ENCODE measurements at places on chromosomes 13 and 19.

- no peak for DNase-seq
These were observed 749 bp downstream of the GDF15 start for GRCh38 chr19:18386543-18387271.

DNA sequence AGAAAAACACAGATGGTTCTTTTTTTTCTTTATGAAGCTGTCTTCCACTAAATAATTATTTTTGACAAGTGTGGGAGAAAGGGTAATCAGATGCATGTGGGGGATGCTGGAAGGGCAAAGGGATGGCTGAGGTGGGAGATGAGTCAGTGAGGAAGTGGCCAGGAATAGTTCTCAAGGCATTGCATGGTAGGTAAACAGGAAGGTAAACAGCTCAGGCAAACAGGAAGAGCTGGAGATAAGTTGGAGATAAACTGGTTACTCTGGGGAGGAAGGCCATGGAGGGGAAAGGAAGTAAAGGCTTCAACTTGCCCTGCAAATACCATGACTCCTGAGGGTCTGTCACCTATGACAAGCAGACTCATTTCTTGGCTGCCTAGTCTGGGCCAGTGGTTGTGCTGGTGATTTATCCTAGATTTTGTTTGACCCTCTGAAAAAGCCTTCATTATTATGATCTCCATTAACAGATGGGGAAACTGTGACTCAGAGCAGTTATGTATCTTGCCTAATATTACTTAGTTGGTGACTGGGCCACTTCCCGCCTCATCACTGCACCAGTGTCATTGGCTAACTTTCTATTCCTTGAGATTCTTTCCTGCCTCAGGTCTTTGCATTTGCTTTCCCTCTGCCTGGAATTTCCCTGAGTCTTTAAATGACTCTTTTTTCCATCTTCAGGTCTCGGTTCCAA is 17.1 kb downstream of the ACTL9 start:
- DNase-seq = no peak

DNA sequence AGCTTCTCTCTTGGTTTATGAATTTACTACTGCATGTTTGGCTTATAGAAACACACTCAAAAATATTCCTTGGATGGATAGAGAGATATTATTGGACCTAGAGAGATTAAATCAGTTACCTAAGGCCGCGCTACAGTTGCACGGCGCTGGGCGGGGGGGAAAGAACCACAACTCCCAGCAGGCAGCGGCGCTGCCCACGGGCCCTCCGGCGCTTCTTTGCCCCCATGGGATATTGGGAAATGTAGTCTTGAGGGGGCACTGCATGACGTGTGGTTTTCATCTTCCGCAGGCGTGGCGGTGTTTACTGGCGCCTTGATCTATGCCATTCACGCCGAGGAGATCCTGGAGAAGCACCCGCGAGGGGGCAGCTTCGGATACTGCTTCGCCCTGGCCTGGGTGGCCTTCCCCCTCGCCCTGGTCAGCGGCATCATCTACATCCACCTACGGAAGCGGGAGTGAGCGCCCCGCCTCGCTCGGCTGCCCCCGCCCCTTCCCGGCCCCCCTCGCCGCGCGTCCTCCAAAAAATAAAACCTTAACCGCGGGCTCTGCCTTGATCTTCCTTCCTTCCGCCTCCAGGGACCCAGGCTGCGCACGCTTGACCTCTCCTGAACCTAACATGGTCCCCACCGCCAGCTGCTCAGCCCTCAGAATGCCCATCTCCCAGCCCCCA is 4.8 kb downstream of the EMP3 start:
- peak; percentile 88 for DNase-seq

- DNase-seq = no peak
These were observed 83.5 kb upstream of the FNDC3A start for GRCh38 chr13:48892053-48892687.

- no peak for DNase-seq
These were observed 23.8 kb downstream of the TEX101 start for GRCh38 chr19:43438291-43439031.

GRCh38 chr19:52946322-52947310 is 16.1 kb downstream of the ZNF816 start:
- no peak for DNase-seq

GRCh38 chr13:75889427-75889826 is 253.3 kb downstream of the LMO7 start:
- no peak for DNase-seq

DNA sequence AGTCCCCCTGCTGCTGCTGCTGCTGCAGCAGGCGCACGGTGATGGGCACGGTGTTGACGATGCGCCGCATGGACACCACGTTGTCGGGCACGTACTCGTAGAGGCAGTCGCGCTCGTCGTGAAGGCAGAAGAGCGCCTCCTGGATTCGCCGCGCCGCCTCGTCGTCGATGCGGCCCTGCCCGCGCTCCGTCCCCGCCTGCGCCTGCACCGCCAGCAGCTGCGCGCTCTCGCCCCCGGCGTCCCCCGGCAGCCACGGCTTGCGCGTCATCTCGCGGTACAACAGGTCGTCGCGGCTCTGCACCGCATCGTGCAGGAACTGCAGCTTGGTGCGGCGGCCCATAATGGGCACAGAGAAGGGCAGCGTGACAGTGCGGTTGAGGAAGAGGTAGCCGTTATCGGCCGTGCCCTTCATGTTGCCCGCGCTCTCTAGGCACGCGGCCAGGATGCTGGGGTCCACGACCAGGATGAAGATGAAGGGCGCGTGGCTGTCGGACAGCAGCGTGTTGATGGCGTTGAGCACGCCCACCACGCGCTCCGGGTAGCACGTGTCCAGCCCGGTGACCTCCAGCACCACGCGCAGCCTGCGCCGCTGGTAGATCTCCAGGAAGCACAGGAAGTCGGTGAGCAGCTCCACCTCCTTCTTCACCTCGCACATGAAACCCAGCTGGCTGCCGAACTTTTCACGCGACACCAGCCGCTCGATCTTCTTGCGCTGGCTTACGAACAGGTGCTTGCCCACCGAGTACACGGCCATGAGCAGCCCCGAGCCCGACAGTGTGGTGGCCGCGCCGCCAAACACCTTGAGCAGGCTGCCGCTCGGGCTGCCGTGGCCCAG is 8.1 kb downstream of the NKPD1 start:
- DNase-seq = peak; percentile 77

- no peak for DNase-seq
These were observed 742.2 kb upstream of the SLITRK6 start for GRCh38 chr13:86541461-86541860.

GRCh38 chr13:100098445-100099116 is 9.7 kb downstream of the PCCA start:
- DNase-seq = no peak

Measured in activated CD8-positive, alpha-beta memory T cell treated with anti-CD3 and anti-CD28 coated beads for 24 hours (primary cell).